Epithelial cell of alveolus of lung (primary cell): ENCODE measurements at places on chromosomes 2 and 18. TPM values are rescaled to one million over a fixed set of nuclear protein-coding genes. Genes with fewer than 3 reads are reported as not detected.

The GPAT2 gene
- total RNA-seq, result 0.08 and 4.9 TPM in 2 replicates

The CCDC121 gene
- 0.40 and 1.8 TPM in 2 replicates for total RNA-seq

The CCDC74A gene
- 17.2 and 18.1 TPM in 2 replicates for total RNA-seq

The CRACDL gene
- total RNA-seq, result 0.13 and 0.24 TPM in 2 replicates

The ANO7 gene
- 1.4 and 1.6 TPM in 2 replicates for total RNA-seq

The EFEMP1 gene
- total RNA-seq, result 82.1 and 506 TPM in 2 replicates

The CABYR gene
- 0.88 and 6.9 TPM in 2 replicates for total RNA-seq
